Putamen (tissue), 1 donor: ENCODE measurements at places on chromosomes 12 and 14.

- DNase-seq, result peak; percentile 8
These were observed 1.2 kb downstream of the PPP1R12A start for GRCh38 chr12:79933532-79934264.

GRCh38 chr12:6478416-6478815, 7.9 kb upstream of the VAMP1 start:
- DNase-seq, result no peak

GRCh38 chr14:64217308-64217707, 76.9 kb downstream of the ESR2 start:
- no peak for DNase-seq

GRCh38 chr12:25384893-25385248, 134.1 kb upstream of the KRAS start:
- no peak for DNase-seq

DNA sequence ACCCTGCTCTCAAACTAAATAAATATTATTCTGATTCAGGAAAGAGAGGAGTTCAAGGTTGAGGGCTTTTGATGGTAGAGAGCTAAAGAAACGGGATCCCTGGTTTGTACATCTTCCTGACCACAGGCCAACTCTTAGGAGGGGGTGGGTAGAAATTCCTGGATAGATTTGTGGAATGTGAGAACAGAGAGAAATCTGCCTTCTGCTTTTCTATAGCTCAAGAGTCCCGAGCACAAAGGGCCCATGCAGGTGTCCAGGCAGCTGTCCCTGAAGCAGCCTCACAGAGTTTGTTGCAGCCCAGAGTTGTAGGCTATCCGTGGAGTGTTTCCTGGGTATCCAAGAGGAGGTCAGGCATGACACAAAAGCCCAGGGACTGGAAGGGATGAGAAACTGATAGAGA, 198.6 kb downstream of the BCAT1 start:
- DNase-seq, result no peak

- peak; percentile 59 for DNase-seq
These were observed 418.7 kb downstream of the NPAS3 start for GRCh38 chr14:33357225-33358010.

DNA sequence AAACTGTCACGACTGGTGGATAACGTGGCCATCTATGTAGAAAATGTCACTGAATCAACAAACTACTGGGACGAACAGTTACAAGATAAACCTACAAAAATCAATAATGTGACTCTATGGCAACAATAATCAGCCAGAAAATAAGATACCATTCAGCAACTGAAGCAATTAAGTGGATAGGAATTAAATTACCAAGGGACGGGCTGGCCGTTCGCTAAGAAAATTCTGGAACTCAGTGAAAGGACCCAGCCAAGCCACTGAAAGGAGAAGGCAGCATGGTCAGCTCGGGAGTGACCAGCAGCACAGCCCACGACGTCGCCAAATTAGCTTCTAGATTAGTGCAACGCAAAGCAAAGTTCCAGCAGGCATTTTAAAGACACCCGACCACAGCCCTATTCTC, 33.6 kb upstream of the TMEM179 start:
- DNase-seq, result no peak

DNA sequence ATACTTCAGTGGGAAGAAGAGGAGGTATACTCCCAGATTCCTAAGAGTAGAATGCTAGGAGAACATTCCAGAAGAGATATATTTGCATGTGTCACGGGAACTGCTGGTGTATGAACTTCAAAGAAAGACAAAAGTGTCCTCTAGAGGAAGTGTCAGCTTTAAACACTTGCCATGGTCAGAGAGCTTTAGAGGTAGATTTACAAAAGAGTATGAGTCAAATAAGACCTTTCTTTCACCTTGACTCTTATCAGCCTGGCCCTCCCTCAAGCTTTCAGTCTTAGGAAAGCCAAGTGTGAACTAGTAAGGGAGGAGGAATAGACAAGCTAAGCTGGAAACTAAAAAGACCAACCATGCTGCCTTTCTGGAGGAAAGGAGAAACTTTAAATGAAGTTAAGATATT, 34.7 kb downstream of the COX8C start:
- no peak for DNase-seq

DNA sequence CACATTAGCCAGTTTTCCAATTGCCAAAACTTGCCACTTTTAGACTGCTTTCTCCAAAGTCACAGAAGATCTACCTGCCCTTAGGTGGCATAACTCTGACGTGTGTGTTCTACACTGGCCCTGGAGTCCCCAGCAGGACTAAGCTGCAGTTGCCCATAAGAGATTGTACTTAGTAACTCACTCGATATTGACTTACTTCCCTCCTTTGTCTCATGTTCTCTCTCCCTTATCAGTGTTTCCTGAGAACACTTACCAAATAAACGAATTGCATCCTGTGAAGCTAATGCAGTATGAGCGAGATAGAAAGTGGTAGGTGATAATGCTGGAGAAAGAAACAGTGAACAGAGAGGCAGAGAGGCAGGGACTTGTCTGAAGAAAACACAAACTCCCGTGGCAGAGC, 117.2 kb downstream of the NUAK1 start:
- DNase-seq, result no peak

DNA sequence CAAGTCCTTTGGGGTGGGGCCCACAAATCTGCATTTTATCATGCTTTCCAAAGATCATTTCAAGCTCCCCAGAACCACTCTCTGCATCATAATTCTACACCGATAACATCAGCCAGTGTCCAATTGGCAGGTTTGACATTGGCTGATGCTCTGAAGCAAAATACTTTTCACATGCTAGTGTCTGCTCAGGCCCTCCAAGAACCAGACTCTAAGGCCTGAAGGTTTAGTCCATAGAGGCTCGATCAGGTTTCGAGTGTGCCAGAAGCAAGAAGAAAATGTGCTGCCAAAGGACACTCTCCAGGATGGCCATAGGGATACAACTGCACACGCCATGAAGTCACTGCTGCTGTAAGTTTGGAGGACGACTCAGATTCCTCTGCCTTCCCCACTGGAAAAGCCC, 280.3 kb downstream of the KSR2 start:
- DNase-seq, result no peak

GRCh38 chr14:26935733-26936132, 337.9 kb upstream of the NOVA1 start:
- DNase-seq, result no peak
